ENCODE measurements at places on chromosomes 1 and 21.

DNA sequence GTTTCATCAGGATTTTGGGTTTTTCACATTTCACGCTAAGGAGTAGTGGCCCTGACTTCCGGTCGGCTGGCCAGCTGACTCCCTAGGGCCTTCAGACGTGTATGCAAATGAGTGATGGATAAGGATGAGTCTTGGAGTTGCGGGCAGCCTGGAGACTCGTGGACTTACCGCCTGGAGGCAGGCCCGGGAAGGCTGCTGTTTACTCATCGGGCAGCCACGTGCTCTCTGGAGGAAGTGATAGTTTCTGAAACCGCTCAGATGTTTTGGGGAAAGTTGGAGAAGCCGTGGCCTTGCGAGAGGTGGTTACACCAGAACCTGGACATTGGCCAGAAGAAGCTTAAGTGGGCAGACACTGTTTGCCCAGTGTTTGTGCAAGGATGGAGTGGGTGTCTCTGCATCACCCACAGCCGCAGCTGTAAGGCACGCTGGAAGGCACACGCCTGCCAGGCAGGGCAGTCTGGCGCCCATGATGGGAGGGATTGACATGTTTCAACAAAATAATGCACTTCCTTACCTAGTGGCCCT lies 23.1 kb upstream of the TNFRSF1B start:
- DNase-seq: no peak

GRCh38 chr1:92872719-92873118 lies 40.9 kb downstream of the RPL5 start:
- DNase-seq: no peak

GRCh38 chr1:170853867-170854266 lies 81.5 kb upstream of the MROH9 start:
- no peak for DNase-seq

DNA sequence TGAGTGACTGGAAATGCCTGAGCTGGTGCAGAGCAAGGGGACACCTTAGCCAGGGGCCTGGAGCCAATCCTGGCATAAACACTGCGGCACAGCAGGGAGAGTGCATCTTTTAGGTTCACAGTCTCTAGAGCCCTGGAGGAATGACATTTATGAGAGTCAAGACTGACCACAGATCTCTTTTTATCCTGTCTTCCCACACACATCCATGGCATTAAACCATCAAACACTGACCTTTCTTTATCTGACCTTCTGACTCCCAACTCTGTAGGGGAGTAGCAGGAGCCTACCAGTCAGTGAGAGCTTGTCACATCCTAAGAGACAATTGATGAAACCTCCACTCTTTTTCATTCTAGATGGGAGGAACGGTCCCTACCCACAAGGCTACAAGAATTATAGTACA lies 7.9 kb downstream of the CD34 start:
- DNase-seq: no peak

DNA sequence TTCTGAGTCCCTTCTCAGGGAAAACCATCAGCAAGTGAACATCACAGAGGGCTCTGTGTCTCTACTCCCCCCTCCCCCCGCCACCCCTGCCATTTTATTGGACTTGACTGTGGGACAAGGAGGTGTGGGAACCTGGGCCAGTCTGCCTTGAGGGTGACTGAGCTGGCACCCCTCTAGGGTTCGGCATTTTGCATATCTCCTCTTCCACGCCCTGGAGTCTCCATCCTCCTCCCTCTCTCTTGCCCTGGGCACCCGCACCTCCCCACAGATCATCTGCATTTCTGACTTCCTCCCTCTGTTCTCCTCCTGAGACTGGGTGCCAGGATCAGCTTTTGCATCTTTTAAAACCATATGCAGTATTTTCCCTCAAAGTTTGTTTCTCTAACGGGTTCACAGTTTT lies 107.1 kb upstream of the ERRFI1 start:
- DNase-seq: no peak

- DNase-seq: no peak
These were observed 21.0 kb downstream of the YIPF1 start for GRCh38 chr1:53868565-53868964.

DNA sequence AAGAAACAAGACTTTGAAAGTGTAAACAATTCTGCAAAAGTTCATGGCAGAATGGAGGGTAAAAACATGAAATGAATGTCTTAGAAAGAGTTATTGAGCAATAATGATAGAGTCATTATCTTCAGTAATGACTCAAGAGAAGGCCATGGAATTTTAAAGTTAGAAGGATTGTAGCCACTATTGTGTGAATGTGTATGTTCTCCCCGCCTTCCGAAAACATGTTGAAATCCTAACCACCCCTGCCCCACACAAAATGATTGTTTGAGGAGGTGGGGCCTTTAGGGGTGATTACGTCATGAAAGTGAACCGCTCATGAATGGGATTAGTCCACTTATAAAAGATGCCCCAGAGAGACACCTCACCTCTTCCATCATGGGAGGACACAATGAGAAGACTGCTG lies 93.8 kb upstream of the CCDC190 start:
- DNase-seq: no peak

DNA sequence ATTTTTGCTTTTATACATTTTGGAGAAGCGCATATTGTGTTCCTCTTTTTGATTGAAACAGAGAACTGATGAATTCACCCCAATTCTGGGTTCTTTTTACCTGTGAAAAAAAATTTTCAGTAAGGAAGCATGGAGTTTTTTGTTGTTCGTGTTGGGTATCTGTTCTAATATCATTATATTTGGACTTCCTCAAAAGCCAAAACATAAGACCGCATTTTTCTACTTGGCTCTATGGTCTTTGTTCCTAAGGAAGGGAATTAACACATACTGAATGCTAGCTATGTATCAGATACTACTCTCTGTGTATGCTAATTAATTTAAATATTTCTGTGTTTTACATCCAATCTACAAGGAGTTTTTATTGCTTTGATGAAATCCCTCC lies 12.9 kb downstream of the EPB41 start:
- no peak for DNase-seq

- DNase-seq: no peak
These were observed 60.4 kb downstream of the LEPR start for GRCh38 chr1:65480684-65481405.

DNA sequence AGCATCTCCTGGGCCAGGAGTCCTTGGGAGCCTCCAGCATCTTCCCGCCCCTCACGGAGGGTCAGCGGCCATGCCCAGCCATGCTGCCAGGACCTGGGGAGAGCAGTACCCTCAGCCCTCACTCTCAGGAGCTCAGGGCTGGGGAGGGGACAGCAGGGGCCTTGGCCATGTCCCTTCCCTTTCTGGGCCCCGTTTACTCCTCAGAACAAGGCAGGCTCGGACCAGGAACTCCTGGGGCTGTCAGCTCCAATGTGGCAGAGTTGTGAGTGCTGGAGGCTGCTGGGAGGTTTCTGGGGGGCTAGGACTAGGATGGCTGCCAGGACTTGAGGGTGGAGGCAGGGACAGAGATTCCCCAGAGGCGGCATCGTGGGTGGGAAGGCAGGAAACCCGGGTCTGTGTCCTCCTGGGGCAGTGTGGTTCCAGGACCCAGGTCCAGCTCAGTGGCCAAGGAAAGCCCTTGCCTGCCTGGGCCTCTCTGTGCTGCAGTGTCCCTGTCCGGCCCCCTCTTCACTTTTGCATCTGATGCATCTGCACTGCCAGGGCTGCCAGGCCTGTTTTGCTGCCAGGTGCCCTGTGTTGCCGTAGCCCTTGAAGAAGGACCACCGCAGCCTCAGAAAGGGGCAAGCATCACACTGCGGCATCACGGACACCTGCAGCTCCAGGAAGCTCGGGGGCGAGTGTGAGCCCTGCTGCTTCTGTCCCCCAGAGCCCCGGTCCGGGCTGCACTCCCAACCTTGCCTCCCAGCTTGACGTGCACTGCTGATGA lies 223.9 kb downstream of the CAMTA1 start:
- DNase-seq: no peak

DNA sequence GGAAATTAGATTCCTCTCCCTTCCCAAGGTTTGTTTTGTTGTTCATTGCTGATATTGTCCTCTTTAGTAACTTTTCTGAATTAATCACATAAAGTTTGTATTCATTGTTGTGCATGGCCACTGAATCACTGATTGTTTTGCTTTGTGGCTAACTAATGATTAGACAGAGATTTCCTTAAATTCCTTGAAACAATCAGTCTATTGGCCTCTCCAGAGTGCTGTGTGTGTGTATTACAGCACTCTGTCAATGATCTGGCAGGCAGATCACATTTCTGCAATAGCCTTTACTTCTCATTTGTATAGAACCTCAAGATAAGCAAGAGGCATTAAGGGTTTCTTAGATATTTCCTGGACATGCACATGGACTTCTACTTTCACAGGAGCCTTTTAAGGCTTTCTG lies 78.6 kb downstream of the DUSP10 start:
- no peak for DNase-seq
